Stimulated activated naive CD4-positive, alpha-beta T cell (primary cell): ENCODE measurements at places on chromosomes 2 and 18.

DNA sequence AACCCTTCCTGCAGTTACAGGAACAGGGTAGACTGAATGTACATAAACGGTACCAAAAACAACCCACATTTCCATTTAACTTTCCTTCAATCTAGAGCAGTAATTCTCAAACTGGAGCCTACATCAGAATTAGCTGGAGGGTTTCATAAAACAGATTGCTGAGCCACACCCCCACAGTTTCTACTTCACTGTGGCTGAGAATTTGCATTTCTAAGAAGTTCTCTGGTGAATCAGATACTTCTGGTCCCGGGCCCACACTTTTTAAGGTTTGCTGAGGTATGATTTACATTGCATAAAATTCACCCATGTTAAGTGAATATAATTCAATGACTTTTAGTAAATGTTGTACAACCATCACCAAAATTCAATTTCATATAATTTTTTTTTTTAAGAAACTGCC lies 113.7 kb downstream of the SRBD1 start:
- DNase-seq = no peak

DNA sequence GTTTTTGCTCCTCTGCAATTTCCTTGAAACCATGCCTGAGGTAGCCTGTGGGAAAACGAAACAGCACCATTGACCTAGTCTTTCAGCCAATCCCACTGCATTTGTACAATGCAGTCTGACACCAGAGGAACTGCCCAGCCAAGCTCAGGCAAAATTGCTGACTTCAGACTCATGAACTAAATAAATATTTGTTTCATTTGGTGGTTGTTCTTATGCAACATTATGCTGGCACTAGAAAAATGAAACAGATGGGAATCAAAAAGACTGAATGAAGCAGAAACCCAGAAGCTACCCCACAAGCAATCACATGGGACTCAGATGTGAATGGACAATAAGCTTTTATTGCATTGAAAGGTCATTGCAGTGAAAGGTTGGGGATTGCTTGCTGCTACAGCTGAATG lies 1.7 kb downstream of the NAT8 start:
- no peak for DNase-seq

GRCh38 chr2:171247741-171248662 lies 87.3 kb upstream of the TLK1 start:
- peak; percentile 76 for DNase-seq

GRCh38 chr18:46939337-46939963 lies 22.0 kb downstream of the KATNAL2 start:
- no peak for DNase-seq

- DNase-seq = no peak
Observed at GRCh38 chr2:63614983-63615945, 26.5 kb downstream of the MDH1 start.
